ENCODE measurements at places on chromosomes 3 and 15.

- H3K36me3 ChIP-seq, result no peaks in the 10 kb centered on the region
- no peak overlapping the region for H3K27ac ChIP-seq
- H3K27me3 ChIP-seq, result peaks cover 58% of the 10 kb centered on the region
Observed at GRCh38 chr3:84963137-84963536, 4.3 kb downstream of the CADM2 start.

GRCh38 chr3:46935989-46936558 is 40.5 kb downstream of the CCDC12 start:
- peaks cover 42% of the 10 kb centered on the region for H3K36me3 ChIP-seq
- H3K4me3 ChIP-seq, result no peak overlapping the region
- DNase-seq, result no peak
- H3K4me1 ChIP-seq, result peaks cover 48% of the 10 kb centered on the region
- no peaks in the 10 kb centered on the region for H3K27me3 ChIP-seq

DNA sequence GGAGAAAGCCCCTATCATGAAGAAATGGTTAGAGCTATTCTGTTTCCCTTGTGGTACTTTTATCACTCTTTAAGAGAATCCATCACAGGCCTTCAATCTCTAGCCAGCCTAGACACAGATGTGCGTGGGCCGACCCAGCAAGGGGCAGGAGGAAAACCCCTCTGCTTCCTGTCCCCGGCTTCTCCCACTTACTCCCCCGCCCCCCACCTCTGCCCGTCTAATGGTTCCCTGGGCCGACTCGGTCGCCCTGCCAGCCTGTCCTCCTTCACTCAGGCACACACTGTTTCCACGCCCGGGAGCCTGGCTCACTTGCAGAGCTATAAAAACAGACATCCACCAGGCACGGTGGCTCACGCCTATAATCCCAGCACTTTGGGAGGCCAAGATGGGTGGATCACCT is 58.3 kb upstream of the TFRC start:
- peaks cover 55% of the 10 kb centered on the region for H3K4me1 ChIP-seq
- no peaks in the 10 kb centered on the region for H3K27me3 ChIP-seq
- no peak for DNase-seq
- H3K27ac ChIP-seq, result peak overlapping the region; percentile 95
- no peak overlapping the region for H3K4me3 ChIP-seq

GRCh38 chr3:153835540-153835939 is 285.6 kb upstream of the ARHGEF26 start:
- DNase-seq, result no peak
- peaks cover 4% of the 10 kb centered on the region for H3K4me1 ChIP-seq
- H3K27ac ChIP-seq, result no peak overlapping the region
- no peaks in the 10 kb centered on the region for H3K27me3 ChIP-seq

- no peak overlapping the region for H3K27ac ChIP-seq
- no peak for DNase-seq
- no peaks in the 10 kb centered on the region for H3K36me3 ChIP-seq
- no peaks in the 10 kb centered on the region for H3K27me3 ChIP-seq
- H3K4me1 ChIP-seq, result peaks cover 14% of the 10 kb centered on the region
- no peak overlapping the region for H3K4me3 ChIP-seq
Observed at GRCh38 chr3:79039192-79039591, 728.6 kb downstream of the ROBO1 start.

- no peak for DNase-seq
- H3K27ac ChIP-seq, result no peak overlapping the region
- peaks cover 20% of the 10 kb centered on the region for H3K27me3 ChIP-seq
- H3K4me3 ChIP-seq, result no peak overlapping the region
Observed at GRCh38 chr15:61467823-61468222, 238.7 kb upstream of the RORA start.
